ENCODE measurements at places on chromosomes 7 and 10.

GRCh38 chr10:43737003-43737402 lies 88.3 kb upstream of the ZNF32 start:
- DNase-seq = no peak

- DNase-seq = no peak
Observed at GRCh38 chr10:130372222-130372621, 236.0 kb downstream of the GLRX3 start.

DNA sequence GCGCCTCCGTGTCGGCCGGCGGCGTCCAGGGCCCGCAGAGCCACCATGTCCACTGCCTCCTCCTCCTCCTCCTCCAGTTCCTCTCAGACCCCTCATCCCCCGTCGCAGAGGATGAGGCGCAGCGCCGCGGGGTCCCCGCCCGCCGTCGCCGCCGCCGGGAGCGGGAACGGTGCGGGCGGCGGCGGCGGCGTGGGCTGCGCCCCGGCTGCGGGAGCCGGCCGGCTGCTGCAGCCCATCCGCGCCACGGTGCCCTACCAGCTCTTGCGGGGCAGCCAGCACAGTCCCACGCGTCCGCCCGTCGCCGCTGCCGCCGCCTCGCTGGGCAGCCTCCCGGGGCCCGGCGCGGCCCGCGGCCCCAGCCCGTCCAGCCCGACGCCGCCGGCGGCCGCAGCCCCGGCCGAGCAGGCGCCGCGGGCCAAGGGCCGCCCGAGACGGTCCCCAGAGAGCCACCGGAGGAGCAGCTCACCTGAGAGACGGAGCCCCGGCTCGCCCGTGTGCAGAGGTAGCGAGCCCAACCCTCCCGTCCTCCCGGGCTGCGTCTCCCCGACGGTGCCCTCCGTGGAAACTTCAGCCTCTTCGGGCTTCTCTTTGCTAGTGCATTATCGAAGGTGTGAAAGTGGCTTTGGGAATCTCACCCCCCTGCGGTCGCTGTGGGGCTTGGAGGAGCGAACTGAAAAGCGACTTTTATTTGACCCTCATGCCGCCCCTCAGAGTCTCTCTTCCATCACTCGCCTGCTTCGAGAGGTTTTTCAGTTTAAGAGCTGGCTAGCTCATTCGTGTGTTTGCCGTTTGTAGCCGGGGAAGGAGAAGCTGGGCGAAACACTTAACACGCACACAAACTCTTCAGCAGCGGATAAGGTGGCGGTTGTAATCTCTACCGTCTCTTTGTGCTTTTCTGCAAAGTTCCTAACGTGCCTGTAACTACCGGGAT lies 975 bp downstream of the GLCCI1 start:
- DNase-seq = peak; percentile 67

DNA sequence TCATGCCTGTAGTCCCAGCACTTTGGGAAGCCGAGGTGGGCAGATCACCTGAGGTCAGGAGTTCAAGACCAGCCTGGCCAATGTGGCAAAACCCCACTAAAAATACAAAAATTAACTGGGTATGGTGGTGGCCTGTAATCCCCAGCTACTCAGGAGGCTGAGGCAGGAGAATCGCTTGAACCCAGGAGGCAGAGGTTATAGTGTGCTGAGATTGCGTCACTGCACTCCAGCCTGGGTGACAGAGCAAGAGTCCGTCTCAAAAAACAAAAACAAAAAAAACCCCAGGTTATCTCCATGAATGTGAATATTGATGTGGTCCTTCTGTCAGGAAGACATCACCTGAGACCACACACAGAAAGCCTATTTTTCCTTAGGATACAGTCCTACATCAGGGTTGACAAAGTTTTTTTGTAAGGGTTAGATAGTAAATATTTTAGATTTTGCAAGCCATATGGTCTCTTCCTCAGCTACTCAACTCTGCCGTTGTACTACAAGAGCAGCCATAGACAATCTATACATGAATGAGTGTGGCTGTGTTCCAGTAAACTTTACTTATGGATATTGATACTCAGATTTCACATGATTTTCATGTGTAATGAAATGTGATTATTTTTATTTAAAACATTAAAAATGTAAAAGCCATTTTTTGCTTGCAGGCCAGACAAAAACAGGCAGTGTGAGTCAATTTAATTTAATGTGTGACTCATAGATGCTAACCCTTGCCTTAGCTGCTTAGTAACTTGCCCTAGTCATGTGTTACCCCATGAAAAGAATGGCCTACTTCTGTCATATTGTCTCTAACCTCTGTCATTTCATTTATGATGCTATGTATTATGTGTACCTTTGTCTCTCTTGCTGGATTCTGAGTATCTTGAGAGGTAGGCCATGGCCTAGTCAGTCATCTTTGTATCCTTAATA lies 78.1 kb downstream of the TPST1 start:
- DNase-seq = no peak

DNA sequence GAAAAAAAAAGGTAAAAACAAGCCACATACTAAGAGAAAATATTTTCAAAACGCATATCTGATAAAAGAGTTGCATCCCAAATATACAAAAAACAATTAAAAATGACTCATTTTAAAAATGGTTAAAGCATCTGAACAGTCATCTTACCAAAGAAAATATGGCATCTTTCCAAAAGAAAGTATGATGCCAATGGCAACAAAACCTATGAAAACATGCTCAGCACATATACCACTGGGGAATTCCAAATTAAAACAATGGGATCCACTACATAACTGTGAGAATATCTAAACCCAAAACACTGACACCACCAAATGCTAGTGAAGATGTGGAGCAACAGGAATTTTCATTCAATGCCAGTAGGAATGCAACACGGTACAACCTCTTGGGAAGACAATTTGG lies 39.3 kb downstream of the VSTM2A start:
- no peak for DNase-seq

GRCh38 chr7:90626013-90626412 lies 29.9 kb downstream of the CDK14 start:
- no peak for DNase-seq

DNA sequence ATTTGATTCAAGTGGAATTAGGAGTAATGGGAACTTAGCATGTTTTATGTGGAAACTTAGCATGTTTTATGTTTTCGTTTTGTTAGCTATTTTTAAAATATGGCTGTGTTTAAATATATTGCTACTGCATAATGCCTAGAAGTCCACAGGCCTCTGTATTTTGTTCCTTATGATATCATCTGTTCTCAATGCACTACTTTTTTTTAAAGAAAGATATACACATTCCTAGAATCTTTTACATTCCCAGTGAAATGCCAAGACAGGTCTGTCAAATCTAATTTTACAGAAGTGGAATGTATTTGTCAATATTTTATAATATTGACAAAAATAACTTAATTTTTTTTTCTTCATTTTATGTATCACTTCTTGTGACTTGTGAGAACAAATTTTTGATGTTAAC lies 51.6 kb downstream of the ST7 start:
- no peak for DNase-seq

DNA sequence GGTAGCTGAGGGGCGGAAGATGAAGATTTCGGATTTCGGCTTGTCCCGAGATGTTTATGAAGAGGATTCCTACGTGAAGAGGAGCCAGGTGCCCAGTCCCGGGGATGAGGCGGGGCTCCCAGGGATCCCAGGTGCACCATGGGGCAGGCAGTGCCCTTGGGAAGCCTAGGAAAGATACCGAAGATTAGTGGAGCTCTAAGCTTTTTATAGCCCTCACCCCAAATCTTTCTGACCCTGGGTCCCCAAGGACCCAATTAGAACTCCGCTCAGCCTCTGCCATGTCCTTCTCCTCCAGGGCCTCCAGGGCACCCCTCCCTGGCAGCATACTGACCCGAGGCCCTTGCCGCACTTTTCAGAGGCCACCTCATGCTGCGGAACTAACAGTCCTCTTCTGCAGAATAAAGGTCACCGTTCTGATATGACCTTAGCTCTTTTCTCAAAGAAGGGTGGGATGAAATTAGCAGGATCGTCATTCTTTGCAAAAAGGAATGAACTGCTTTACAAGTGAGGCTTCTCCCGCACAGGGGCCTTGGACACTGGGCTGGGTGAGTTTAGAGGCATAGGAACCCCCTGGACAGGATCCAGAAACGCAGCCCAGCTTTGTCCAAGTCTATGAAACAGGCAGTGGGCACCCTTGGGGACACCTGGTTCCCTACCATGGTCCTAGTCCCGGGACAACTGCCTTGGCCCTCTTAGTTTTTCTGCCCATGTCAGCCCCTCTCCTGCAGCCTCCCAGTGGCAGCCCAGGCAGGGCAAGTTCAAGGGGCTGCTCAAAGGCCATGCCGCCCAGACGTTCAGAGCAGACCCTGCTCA lies 17.9 kb upstream of the CSGALNACT2 start:
- DNase-seq = no peak

DNA sequence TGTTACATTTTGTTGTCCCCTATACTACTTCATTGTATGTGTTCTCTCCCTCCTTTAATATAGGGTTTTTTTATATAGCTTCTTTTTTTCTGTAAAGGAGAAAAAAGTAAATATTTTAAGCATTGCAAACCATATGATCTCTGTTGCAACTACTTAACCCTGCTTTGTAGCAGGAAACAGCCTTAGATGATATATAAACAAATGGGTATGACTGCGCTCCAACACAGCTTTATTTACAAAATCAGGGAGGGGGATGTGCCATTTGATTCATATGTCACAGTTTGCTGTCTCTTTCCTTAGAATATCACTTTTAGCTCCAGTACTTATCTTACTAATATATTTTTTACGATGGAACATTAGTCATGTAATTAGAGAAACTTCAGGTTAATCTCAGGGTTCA lies 155.2 kb upstream of the GNAI1 start:
- DNase-seq = no peak

DNA sequence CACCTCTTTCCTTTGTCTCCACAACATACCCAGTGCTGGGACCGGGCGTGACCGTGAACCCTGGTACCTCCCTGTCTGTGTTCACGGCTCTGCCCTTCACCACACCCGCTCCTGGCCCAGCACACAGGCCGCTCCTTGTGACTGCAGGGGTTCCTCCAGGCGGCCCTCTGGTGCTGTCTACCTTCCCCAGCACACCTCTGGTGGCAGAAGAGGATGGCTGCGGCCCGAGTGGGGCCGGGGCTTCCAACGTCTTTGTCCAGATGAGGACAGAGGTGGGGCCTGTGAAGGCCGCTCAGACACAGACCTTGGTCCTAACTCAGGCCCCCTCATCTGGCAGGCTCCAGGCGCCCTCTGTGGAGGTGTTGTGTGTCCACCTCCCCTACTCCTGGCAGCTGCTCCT lies 55.4 kb upstream of the SGMS1 start:
- no peak for DNase-seq

DNA sequence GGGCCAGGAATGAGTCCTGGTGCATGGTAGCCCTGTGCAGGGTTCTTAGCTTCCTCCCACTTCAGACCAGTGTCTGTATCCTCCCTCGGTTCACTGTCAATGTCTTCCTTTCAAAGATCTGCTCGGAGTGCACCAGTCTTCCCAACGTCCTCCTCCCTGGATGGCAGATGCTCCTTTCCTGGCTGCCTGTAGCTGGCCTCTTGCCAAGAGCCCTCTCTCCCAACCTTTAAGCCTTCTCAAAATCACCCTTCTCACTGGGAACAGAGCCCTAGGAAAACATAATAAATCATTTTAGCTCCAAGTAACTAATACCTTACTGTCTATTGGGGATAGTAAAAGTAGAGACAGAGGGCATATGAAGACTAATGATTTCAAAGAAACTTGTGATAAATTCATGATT lies 490.6 kb downstream of the CCSER2 start:
- DNase-seq = no peak

- no peak for DNase-seq
Observed at GRCh38 chr10:35794703-35795102, 152.6 kb upstream of the FZD8 start.

DNA sequence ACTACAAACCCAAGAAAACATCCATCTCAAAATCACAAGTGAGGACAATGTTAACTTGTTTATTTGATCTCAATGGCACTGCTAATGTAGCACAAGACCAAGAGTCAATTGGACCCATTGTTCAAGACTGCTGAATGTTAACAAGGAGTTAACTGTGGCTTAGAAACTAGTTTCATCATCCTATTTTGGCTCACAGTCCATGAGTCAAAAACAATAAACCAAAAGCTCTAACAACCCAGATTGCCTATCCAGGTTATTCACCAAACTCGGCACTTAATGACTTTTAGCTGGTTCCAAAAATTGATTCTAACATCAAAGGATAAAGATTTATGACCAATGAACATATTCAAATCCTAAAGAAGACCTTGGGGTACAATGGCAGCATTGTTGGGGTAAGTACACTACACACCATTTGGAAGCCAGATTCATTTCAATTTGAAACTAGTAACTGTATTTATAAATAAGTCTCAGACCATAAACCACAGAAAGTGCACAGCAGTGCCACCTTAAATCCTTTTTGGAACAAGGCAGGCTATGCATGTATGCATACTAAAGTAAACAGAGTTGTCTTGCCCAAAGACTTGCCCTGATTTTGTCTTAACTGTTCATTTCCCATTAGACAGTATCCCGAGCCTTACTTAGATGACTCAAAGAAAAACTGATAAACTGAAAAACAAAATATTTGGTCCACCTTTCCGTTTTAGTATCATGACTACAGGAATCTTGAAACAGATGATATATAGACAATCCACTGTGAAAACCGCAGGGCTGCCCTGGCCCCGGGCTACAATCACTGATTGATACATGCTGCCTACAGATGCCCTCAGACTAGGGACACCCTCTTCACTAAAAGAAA lies 84.5 kb downstream of the SRPK2 start:
- DNase-seq = peak; percentile 26

DNA sequence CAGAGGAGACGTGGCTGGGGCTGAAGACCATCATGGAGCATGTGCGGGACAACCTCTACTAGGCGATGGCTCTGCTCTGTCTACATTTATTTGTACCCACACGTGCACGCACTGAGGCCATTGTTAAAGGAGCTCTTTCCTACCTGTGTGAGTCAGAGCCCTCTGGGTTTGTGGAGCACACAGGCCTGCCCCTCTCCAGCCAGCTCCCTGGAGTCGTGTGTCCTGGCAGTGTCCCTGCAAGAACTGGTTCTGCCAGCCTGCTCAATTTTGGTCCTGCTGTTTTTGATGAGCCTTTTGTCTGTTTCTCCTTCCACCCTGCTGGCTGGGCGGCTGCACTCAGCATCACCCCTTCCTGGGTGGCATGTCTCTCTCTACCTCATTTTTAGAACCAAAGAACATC lies 22.0 kb upstream of the CPA5 start:
- DNase-seq = no peak

DNA sequence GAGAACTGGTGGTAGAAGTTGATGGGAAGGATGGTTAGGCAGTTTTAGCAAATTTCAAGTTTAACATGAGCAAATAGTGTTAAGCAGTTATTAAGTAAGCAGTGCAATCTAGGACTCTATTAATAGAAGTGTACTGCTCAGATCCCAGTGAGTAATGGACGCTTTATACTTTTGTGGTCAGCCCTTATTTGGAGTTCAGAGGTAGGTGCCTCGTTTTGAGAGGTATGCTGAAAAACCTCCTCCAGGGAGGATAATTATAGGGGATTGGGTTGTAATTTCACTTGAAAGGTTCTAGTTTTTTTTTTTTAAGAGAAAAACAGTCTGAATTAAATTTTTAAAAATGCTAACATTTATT lies 33.5 kb upstream of the CCDC7 start:
- DNase-seq = no peak

GRCh38 chr7:55535617-55536016 lies 36.7 kb downstream of the VOPP1 start:
- DNase-seq = no peak
